ENCODE measurements at places on chromosomes 13 and 19. TPM values are rescaled to one million over a fixed set of nuclear protein-coding genes. Genes with fewer than 3 reads are reported as not detected.

The ARID3A gene
- 1.8 TPM for total RNA-seq

The CGB8 gene
- total RNA-seq, result not detected

The CACNG6 gene
- total RNA-seq, result not detected

The ZNF765 gene
- total RNA-seq, result 11.6 TPM

The RNF6 gene
- 30.3 TPM for total RNA-seq

The USHBP1 gene
- 2.1 TPM for total RNA-seq

The CIC gene
- 59.1 TPM for total RNA-seq

Data from lower leg skin (tissue), 4 donors.